Prostate gland (tissue), 2 donors: ENCODE measurements at places on chromosomes 1 and 21. TPM values are rescaled to one million over a fixed set of nuclear protein-coding genes. Genes with fewer than 3 reads are reported as not detected.
A peak's percentile ranks its signal among the peaks of the same experiment; 100 is the strongest.

CYB561D1 gene
- 12.3 TPM for total RNA-seq

DNA sequence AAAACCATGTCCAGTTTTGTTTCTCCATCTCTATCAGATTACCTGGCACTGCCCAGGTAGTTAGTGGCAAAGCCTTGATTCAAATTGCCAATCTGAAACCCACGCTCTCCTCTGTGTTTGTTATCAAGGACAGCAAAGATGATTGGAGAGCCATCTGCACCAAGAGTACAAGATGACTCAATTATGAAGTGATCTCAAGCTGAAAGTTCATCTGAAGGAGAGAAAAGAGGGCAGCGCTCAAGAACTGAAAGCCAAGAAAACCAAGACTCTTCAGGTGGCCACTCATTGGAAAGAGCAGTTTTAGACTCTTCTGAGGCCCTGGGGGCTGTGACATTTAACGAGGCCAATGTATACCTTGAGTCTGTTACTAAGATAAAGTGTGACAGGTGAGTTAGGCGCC, 13.8 kb downstream of the RXRG start:
- H3K4me3 ChIP-seq, result no peak overlapping the region
- H3K27me3 ChIP-seq, result no peaks in the 10 kb centered on the region
- no peaks in the 10 kb centered on the region for H3K36me3 ChIP-seq
- no peak overlapping the region for H3K27ac ChIP-seq

TDRD5 gene
- 3.8 TPM for total RNA-seq

FALEC gene
- total RNA-seq, result not detected

DMRTB1 gene
- 14.3 TPM for total RNA-seq

- H3K4me1 ChIP-seq, result no peaks in the 10 kb centered on the region
- peak; percentile 71 for DNase-seq
- no peak within 1 kb of the TSS for H3K4me3 ChIP-seq
- no peak within 1 kb of the TSS for H3K27ac ChIP-seq
Measured at GRCh38 chr1:230713915-230714764, at the start of gene AGT. Gene AGT (minus strand): TSS chr1:230714122. CDS start chr1:230710823, 3,299 bp downstream.

DNA sequence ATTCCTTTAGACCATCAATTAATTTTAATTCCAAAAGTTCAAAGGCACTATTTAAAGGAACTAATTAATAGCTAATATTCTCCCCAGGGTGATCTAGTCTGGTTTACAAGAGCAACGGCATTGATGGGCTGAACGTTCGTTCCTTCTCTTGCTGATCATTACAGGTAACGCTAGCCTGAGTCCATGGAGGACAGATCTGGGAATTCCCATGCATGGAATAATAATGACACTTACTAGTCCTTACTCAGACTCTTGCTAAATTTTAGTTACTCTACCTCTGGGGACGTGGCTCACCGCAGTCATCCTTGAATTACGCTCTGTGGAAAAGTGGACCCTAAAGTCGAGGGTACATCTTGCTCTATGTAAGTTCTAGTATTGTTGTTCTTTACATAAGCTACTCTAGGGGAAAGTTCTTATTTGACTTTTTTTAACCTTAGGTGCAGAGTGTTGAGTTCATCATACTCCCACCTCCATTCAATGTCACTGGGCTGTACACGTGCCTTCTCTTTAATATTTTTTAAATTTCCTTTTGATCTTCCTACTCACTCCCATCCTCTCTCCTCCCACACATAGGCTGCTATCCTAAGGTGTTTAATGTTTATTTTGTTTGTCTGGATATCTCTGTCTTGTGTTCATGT, 133.9 kb downstream of the ZNF281 start:
- no peak for DNase-seq
- no peak overlapping the region for H3K4me3 ChIP-seq
- no peaks in the 10 kb centered on the region for H3K4me1 ChIP-seq
- no peaks in the 10 kb centered on the region for H3K36me3 ChIP-seq
- H3K27me3 ChIP-seq, result no peaks in the 10 kb centered on the region

DNA sequence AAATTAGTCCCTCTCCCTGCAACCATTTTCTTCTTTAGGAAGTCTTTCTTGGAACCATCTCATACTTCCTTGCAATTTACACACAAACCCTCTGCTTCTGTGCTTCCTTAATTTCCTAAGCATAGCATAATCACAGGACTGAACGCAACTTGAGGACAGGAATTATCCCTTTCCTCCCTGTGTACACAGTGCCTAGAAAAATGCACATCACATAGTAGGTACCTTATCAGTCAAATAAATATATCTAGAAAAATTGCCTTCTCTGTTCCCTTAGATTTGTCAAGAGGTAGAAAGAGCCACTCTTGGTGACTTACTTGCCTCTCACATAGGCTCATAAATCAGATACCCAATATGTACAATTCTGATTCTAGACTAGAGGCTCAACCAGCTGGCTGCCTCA, 4.9 kb downstream of the ASPM start:
- H3K27me3 ChIP-seq, result no peaks in the 10 kb centered on the region
- DNase-seq, result no peak
- no peaks in the 10 kb centered on the region for H3K4me1 ChIP-seq
- H3K4me3 ChIP-seq, result no peak overlapping the region
- H3K27ac ChIP-seq, result no peak overlapping the region

TAS1R1 gene
- not detected for total RNA-seq

- H3K27me3 ChIP-seq, result no peaks in the 10 kb centered on the region
- H3K27ac ChIP-seq, result no peak overlapping the region
- no peak for DNase-seq
- H3K4me3 ChIP-seq, result no peak overlapping the region
Measured at GRCh38 chr21:45050797-45051489, 23.4 kb upstream of the ADARB1 start.

APOBEC4 gene
- not detected for total RNA-seq

ID3 gene
- 151 TPM for total RNA-seq

DNA sequence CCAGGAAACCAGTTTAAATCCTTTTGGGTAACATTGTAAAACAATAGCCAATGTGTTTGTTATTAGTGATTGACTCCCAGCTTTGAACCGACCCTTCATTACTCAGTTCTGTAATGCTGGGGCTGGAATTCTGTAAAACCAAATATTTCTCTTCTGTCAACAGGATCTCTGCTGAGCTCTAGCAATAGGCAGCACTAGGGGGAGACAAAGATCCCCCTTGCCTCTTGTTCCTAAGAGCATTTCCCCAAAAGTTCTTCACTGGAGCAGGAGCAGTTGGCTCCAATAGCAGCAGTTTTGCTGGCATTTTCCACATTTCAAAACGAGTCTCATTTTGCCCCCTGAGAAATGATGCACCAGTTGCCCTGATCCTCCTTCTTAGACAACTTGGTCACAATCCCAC, 1671.1 kb downstream of the MRPL39 start:
- H3K27me3 ChIP-seq, result no peaks in the 10 kb centered on the region
- H3K27ac ChIP-seq, result no peak overlapping the region
- no peak for DNase-seq
- no peaks in the 10 kb centered on the region for H3K4me1 ChIP-seq
- H3K4me3 ChIP-seq, result no peak overlapping the region

- no peaks in the 10 kb centered on the region for H3K27me3 ChIP-seq
- no peak for DNase-seq
- H3K36me3 ChIP-seq, result no peaks in the 10 kb centered on the region
- no peak overlapping the region for H3K4me3 ChIP-seq
- H3K27ac ChIP-seq, result no peak overlapping the region
Measured at GRCh38 chr21:15682186-15682895, 47.4 kb upstream of the USP25 start.

FMO1 gene
- not detected for total RNA-seq

DNA sequence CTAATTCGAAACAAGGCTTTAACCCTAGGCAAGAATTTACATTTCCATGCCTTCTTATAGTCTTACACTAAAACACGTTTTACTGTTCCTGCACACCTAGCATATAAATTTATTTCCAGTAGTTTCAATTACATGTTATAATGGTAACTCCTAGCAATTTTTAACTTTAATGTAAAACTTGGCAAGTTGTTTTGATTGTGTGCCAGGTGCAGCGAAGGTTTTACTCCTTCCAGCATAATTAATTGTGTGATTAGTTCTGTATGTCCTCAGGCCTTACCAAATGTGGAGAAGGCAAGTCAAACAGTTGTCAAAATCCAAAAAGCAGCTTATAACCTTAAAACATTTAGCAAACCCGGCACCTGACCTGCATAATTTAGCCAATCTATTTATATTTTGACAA, 114.8 kb downstream of the KCNK1 start:
- no peaks in the 10 kb centered on the region for H3K36me3 ChIP-seq
- no peak overlapping the region for H3K4me3 ChIP-seq
- H3K27me3 ChIP-seq, result no peaks in the 10 kb centered on the region
- no peak for DNase-seq

DNA sequence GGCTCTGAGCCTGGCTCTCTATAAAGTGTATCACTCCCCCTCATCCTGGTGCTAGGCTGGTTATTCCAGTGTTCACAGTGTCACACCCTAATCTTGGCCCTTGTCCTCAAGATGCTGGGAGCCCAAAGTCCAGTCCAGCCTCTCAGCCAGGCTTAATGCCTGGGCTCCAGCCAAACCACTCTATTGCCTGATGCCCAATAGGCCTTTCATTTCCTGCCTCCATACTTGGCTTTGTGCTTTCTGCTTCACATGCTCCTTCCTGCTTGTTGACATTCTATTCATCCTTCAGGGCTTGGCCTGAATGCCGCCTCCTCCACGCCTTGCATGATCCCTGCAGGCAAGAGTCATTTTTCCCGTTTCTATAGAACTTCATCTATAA, 1.7 kb downstream of the KLHDC8A start:
- H3K4me1 ChIP-seq, result no peaks in the 10 kb centered on the region
- H3K27ac ChIP-seq, result no peak overlapping the region
- no peak for DNase-seq
- H3K27me3 ChIP-seq, result no peaks in the 10 kb centered on the region
- H3K36me3 ChIP-seq, result no peaks in the 10 kb centered on the region
- no peak overlapping the region for H3K4me3 ChIP-seq
